CD4-positive, alpha-beta T cell treated with Interferon alpha-2 for 1 hour (primary cell): ENCODE measurements at places on chromosomes 12 and 14.

GRCh38 chr12:13033476-13033875, 10.7 kb upstream of the FAM234B start:
- DNase-seq = no peak

- no peak for DNase-seq
These were observed 113.4 kb downstream of the DICER1 start for GRCh38 chr14:95043732-95044462.

DNA sequence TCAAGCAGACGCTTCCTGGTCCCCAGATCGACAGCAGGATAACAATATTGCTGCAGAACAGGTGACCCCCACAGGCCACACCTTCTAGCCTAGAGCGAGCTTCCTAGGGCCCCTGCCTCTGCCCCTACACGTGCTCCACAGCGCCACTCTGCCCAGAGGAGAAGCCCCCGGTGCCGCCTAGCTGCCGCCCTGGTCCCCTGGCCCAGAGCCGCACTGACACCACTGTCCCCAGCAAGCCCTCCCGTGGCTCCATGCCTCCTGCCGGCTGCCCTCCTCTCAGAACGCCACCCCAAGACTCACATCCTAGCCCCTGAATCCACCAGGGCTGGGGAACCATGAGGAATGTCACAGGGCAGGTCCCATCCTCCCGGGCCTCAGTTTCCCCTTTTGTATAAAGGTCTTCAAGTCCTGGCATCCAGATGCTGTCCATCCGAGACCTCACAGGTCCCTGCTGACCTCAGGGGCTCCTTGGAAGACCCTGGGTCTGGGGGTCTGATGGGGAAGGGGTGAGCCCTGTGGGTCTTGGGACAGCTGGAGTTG, 31.0 kb downstream of the JAG2 start:
- no peak for DNase-seq

- DNase-seq = no peak
These were observed 39.2 kb downstream of the BCAT1 start for GRCh38 chr12:24909667-24910066.

GRCh38 chr14:57295239-57295638, 26.5 kb downstream of the AP5M1 start:
- no peak for DNase-seq

GRCh38 chr12:41277100-41277945, 89.2 kb downstream of the PDZRN4 start:
- DNase-seq = no peak

DNA sequence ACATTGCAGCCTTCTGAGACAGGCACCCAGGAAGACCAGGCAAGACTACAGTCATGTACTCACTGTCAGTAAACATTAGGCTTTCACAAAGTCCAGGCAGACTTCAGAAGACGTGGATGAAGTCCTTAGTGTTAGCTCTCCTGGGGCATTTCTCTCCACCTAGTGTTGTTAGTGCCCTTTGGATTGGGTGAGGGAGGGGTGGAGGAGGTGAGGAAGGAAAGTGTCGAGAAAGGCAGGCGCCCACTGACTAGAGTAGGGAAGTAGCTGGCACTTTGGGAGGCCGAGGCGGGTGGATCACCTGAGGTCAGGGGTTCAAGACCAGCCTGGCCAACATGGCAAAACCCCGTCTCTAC, 20.2 kb downstream of the TMEM229B start:
- no peak for DNase-seq

DNA sequence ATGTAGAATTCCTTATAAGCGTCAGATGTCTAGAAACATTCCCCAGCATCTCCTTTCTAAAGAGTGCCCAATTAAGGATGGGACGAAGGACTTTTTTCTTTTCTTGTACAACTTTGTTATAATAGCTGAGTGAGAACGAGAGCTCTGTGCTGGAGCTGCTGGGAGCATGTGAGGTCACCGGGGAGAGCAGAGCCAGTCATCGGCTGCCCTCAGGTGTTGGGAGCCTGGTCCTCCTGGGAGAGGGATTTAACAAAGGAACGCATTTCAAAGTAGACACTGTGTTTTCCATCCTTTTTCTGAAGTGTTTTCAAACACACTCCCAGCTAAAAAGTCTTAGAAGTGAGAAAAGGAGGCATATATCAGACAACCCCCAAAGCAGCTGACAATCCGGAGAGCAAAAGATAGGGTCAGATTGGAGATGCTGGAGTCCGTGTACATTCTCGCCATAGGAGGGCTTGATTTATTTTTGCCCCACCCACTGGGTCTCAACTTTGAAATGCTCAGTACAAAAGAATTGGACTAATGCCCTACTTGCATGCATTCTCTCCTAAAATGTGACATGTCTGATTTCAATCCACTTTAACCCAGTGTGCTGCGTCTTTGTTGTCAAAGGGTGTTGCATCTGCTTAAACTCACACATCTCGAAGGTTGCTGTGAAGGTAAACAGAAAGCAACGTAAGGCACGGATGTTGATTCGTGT, 50.8 kb upstream of the PIWIL1 start:
- DNase-seq = no peak

GRCh38 chr14:95222870-95223398, 65.6 kb upstream of the DICER1 start:
- DNase-seq = no peak

- DNase-seq = no peak
These were observed 56.2 kb upstream of the NTF3 start for GRCh38 chr12:5375547-5376295.

DNA sequence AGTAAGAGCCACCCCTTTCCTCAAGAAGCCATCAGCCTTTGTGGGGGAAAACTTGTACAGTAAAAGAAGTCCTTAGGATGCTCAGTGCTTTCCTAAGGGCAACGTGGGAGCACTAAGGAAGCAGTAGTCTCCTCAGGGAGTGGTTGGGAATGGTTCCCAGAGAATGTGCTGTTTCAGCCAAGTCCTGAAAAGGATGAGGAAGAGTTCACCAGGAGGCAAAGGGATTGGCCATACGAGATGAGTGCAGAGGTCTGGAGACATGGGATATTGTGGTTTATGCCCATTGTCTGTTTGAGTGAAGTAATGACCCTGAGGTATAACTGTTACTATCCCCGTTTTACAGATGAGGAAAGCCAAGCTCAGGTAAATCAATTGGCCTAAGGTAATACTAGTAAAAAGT, 86.0 kb upstream of the ATF1 start:
- DNase-seq = no peak

GRCh38 chr14:103859416-103860202, 12.2 kb upstream of the PPP1R13B start:
- DNase-seq = no peak

DNA sequence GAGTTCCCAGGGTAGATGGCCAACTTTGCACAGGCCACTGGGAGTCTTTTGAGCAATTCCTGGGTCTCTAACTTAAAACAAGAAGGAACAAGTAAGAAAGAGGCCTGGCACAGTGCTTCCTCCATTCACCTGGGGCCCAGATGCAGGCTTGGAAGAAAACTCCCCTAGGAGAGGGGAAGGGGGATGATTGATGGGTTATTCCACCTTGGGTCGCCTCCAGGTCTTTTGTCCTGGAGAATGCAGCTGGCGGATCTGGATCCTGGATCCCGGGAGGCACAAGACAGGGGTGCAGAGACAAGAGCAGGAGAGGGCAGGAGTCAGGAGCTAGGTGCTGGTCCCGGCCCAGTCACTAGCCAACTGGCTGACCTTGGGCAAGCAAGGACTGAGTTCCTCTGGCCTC, 74.5 kb downstream of the ESRRB start:
- DNase-seq = no peak

- no peak for DNase-seq
These were observed 2.2 kb downstream of the SSTR1 start for GRCh38 chr14:38209572-38210557.

DNA sequence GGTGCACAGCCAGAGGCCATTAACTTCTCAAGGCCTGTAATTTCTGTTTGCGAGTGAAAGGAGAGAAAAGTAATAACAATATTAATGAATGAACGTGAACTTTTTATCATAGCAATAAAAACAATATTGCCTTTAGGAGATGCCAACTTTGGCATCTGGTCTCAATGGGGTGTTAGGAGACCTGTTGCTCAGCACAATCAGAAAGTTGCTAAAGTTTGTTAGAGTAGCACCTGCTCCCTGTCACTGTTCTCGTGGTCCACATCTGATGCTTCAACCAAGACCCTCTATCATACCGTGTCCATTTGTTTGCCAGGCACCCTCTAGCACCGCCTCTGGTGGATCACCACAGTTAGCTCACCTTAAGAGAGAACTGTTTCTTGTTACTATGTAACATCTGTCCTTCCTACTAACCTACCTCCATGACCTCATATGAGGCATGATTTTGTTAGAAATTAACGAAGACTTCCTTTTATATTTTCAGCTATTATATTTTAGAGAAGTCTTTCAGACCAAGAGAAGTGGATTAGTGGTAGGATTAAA, 12.5 kb upstream of the CLEC4E start:
- no peak for DNase-seq
